ENCODE measurements at places on chromosomes 6 and 20.

GRCh38 chr20:46307139-46307998 is 929 bp downstream of the CDH22 start:
- peak; percentile 62 for DNase-seq

DNA sequence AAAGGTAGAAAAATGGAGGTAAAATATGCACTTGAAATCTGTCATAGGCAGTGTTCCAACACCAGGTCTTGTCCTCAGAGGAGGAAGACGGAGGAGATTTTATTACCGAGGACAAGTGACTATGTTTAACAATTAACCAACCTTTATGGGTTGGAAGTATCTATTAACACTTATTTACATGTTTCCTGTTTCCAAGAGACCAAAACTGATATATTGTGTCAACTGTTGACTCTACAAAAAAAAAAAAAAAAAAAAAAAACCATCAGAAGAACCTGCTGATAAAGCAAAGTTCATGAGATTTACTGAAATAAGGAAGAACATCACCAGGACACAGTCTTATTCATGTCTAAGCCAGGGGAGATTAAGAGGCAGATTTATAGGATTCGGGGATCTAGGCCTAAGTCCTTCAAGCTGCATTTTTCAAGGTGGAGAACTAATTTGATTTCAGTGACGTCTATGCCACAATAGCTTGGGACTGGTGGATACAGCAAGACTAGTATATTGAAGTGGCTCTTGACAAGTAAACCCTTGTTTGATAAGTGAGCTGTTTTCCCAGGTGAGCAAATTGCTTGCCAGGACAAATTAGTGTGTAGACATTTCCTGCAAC is 126.6 kb upstream of the NAA20 start:
- no peak for DNase-seq

DNA sequence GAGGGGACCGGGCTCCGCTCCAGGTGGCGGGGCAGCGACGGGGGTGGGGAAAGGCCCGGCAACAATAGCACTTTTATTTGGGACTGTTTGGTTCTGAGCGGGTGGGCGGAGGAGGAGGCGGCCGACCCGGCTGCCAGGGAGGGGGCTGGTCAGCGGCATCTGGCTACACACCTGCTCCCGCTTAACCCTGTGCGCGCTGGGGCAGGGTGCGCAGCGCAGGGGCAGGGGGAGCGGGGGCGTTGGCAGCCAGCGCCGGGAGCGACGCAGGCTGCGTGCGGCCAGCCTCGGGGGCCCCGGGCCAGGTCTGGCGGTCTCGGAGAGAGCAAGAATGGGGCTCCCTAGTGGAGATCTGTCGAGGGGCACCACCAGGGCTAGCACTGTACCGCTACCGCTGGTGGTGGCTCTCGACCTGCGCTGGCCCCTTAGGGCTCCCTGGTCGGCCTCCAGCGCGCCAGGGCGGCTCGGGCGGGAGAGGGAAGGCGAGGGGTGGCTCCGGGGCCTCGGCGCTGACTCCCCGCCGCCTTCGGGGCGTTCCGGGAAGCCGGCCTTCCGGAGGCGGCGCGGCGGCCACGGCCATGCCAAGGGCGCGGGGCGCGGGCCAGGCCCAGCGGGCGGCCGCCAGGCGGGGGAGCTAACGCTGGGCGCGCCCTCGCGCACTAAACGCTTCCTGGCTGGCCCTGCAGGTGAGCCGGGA is 92.4 kb downstream of the NCR2 start:
- peak; percentile 53 for DNase-seq

GRCh38 chr6:5525209-5525608 is 263.9 kb downstream of the FARS2 start:
- no peak for DNase-seq

DNA sequence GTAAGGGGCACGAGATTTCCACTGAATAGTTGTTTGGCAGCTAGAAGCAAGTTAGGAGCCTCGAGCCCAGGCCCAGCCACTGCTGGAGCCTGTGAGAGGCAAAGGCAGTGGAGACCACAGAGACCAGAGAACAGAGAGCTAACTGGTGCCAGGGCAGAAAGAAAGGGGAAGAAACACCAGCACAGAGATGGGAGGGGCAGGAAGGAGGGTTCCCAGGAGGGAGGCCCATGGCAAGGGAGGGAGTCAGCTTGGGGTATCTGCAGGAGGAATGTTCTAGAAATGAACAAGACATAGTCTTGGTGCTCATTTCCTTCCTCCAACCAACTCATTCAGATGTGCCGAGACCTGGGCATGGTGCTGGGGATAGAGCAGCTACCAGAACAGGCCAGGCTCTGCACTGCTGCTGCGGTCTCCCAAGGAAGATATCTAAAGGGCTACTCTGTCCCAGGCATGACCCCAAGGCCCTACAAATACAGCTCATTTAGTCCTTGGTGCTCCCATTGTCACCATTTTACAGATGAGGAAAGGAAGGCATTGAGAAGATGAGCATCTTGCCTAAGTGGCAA is 10.7 kb downstream of the ANGPT4 start:
- DNase-seq, result no peak

GRCh38 chr6:33195304-33196165 is 3.3 kb upstream of the COL11A2 start:
- DNase-seq, result no peak

DNA sequence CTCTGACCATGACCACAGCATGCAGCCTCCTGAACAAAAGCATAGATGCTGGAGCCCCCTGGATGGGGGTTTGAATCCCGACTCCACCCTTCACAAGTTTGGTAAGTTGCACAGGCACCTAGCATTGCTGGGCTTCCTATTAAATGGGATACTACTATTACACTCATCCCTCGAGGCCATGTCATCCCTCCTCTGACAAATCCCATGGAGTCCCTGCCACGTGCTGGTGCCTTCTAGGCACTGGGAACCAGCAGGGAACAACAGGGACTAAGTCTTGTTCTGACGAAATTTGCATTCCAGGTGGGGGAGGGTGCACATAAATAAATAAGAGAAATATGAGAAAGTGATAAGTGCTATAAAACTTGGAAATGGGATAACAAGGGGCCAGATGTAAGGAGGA is 15.3 kb upstream of the SIRPA start:
- DNase-seq, result no peak

GRCh38 chr6:155188707-155189496 is 74.9 kb upstream of the CLDN20 start:
- DNase-seq, result no peak

DNA sequence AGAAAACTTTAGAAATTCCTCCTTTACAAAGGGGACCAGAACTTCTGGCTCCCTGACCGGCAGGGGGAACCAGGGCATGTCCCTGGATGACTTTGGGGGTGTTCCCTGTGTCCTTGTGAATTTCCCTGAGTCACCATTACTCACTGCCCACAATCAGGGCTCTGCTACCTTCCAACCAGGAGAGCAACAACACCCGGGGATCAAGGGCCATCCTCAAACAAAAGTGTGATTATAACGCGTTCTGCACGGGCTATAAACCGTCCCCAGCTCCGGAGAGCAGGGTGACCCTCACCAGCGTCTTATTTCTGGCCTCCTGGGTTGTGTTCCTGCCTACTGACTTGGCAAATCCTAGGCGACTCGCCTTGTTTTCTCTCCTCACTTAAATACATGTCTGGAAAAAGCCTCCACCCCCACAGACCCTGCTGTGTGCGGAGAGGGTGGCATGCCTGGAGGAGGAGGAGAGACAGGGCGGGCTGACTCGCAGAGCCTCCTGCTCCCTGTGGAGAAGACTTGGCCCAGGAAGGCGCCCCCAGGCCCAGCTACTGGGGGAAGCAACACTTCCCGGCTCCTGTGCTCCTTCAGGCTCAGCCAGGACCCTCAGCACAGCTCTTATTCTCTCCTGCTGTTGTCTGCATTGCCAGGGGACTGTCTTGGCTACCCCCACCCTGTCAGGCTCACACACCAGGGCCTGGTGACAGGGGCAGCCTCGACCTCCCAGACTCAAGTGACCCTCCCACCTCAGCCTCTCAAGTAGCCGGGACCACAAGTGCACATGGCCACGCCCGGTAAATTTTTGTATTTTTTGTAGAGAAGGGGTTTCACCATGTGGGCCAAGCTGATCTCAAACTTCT is 54.1 kb downstream of the FGD2 start:
- DNase-seq, result peak; percentile 75

- DNase-seq, result peak; percentile 83
These were observed 21.1 kb upstream of the NOTCH4 start for GRCh38 chr6:32244946-32245398.

DNA sequence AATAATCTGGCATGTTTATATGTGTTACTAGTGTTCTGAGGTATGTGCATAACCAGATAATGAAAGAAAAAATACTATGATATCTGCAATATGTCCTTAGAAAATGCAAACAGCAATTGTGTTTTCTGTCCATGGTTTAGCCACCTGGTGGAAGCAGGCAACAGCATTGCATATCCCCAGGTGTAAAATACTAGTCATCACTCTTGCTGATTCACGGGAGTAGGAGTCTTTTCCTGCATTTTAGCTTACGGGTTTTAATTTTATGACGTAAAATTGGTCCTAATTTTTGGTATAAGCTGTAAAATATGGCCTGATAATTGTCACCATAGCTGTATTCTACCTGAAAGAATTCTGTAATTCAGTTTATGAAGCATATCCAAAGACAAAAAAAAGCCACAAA is 2.5 kb downstream of the RNF182 start:
- no peak for DNase-seq

DNA sequence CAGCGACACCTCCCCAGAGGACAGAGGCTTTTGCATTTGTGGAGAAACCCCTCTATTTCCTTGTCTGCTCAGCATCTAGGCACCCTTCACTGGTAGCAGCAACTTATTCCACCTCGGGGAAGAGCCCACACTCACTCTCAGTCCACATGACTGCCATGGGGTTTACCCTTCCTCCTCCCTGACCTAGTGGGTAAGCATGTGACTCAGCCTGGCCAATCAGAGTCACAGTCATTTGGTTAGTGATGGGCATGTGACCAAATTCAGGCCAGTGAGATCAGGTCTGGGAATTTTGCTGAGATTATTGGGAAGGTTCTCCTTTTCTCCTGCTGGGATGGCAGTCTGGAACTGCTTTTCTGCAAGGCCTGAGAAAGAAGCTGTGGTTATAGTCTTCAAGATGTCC is 145.7 kb upstream of the PHACTR3 start:
- no peak for DNase-seq

DNA sequence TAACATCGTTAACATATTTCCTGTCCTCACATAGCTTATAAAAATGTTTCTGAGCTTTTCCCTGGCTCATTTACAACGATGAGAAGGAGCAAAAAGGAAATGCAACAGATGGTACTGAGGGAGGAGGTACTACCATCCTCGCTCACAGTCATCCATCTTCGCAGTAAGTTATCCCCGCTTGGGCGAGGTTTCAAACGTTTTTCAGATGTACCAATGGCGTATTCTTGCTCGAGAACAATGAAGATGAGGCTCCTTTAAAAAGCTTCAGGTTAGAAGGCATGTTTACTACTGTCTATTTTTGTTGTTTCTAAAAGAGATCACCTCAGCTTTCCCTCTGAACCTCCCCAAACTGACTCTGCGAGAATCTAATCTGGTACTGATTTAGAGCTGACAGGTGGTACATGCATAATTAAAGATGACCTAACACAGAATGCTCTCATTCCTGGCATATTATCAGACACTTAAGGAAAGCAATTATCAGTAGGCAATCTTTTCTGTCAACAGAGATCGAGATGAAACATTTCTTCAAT is 178.7 kb downstream of the GJA10 start:
- no peak for DNase-seq

Measured in ureter (tissue), 1 donor.